ENCODE measurements at places on chromosomes 13 and 19.

- DNase-seq: no peak
Measured at GRCh38 chr13:113318956-113319355, 21.9 kb downstream of the LAMP1 start.

DNA sequence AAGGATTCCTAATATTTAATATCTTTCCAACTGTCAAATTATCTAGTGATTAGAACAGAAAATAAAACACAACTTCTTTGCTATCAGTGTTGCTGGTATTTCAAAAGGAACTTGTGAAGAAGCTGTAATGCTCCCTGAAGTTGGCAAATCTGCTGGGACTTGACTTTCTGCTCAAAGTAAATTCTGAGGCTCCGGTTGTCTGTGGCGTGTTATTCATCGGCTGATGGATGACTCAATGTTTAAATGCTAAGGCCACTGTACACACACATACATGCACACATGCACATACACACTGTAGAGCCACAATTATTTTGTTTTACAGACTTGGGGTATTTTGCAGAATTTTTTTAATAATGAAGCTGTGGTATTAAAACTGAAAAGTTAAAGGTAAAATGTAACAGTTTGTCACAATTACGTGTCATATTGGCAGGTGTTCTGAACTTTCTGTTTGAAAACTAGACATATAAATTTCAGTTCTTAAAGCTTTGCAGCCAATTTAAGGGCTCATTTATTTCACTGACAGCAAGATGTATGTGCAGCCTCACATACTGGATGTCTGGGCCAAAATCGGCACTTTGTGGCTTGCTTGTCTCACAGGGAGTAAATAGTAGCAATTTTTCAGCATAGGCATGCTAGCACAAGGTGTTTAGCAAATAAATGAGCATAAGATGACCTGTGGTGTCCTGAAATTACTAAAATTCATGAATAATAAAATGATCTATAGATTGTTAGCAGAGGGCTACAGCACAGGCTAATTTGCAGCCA lies 1691.7 kb upstream of the PCDH20 start:
- DNase-seq: no peak

DNA sequence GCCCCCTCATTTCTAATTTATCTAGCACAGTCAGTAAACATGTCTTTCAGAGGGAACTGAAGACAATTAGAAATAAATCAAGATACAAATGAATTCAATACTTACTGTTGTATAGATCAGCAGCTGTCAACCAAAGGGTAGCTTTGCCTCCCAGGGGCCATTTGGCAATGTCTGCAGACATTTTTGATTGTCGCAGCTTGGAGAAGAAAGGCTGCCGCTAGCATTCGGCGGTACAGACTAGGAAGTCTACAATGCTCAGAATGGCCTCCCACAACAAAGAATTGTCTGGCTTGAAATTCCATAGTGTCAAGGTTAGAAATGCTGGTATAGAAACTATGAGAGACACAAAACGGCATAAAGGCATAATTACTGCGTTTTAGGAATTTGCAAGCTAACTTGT lies 91.6 kb downstream of the RGCC start:
- DNase-seq: no peak

- peak; percentile 53 for DNase-seq
Measured at GRCh38 chr19:10517361-10517759, at the start of gene S1PR5. Gene S1PR5 (minus strand): TSS chr19:10517447. CDS start chr19:10515011, 2,436 bp downstream.

DNA sequence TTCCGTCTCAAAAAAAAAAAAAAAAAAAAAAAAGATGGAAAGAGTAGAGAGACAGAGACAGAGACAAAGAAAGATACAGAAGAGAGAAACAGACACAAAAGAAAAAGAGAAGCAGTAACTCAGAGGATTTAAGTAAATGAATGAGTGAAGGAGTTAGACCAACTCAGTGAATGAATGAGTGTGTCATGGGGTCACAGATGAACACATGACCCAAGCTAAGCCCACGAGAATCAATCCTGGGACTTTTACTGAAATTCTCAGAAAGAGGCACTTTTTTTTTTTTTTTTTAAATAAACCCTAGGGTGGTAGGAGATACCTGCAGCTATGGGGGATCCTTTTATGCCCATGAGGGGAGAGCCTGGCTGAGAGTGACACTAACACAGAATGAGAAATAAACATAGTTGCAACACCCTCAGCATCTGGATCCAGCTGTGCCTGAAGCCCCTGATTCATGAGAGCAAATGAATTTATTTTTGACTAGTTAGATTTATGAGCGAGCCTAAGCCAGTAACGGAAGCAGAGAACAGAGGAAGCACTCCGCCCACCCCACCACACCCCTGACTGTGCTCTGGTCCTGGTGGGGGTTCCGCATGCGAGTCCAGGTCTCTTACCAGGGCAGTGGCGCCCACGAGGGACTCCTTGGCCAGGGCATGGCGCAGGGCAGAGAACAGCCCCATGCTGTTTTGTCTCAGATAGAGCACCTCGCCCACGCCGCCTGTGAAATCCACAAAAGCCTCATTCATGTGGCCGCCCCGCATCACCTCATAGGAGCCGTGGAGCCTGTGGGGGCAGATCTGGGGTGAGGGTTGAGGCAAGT lies 4.6 kb downstream of the CAPN12 start:
- DNase-seq: no peak

DNA sequence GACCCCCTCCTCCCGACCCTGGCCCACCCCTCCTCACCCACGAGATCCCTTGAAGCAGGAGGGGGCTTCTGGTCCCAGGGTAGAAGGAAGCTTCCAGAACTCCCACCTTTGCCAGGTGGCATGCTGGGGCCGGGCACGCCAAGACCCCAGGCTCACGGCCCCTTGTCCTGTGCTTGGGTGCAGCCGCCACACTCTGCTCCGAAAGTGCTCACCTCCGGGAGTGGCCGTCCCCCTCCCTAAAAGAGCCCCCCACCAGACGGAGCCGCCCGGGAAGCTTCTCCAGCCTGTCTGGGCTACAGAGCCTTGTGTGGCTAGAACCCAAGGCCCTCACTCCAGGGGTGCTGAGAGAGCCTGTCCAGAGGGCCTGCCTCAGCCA lies 1.8 kb upstream of the EFNA2 start:
- DNase-seq: no peak

DNA sequence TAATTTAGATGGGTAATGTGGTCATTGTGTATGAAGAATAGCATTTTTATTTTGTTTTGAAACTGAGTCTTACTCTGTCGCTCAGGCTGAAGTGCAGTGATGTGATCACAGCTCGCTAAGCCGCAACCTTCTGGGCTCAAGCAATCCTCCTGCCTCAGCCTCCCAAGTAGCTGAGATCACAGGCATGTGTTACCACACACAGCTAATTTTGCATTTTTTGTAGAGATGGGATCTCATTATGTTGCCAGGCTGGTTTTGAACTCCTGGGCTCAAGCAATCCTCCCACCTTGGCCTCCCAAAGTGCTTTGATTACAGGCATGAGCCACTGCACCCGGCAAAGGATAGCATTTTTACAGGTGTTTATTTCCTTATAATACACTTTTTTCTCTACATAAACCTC lies 36.6 kb downstream of the SERTM1 start:
- no peak for DNase-seq

- DNase-seq: no peak
Measured at GRCh38 chr13:110377826-110378201, 70.7 kb downstream of the COL4A2 start.

- DNase-seq: no peak
Measured at GRCh38 chr19:41398598-41398997, 980 bp downstream of the BCKDHA start.

Measured in CD8-positive, alpha-beta memory T cell (primary cell).